ENCODE measurements at places on chromosomes 16 and 17. TPM values are rescaled to one million over a fixed set of nuclear protein-coding genes. Genes with fewer than 3 reads are reported as not detected.

The TLCD3B gene
- not detected for total RNA-seq

The TELO2 gene
- 11.2 TPM for total RNA-seq

The CLEC3A gene
- total RNA-seq = not detected

The PLEKHG4 gene
- 1.5 TPM for total RNA-seq

The SCGB1C2 gene
- not detected for total RNA-seq

The HOXB7 gene
- total RNA-seq = 0.70 TPM

The GDPD3 gene
- 0.29 TPM for total RNA-seq

DNA sequence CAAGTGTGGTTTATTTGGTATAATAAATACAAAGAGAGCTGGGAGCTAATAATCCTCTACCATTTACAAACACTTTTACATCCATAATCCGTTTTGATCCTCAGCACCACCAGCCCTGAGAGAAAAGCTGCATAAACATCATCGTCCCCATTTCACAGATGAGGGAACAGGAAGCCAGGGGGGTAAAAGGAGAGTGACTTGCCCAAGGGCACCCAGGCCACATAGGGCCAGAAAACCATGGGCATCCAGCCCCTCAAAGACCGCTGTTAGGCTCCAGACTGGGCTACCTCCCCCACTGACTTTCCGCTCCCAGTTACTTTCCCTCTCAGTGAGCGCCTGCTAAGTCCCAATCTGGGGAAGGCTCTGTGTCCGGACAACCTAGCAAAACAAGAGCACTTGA lies 6.7 kb downstream of the STX1B start:
- no peak for DNase-seq

- peak; percentile 92 for DNase-seq
These were observed 13.3 kb downstream of the CAVIN1 start for GRCh38 chr17:42409523-42410318.

DNA sequence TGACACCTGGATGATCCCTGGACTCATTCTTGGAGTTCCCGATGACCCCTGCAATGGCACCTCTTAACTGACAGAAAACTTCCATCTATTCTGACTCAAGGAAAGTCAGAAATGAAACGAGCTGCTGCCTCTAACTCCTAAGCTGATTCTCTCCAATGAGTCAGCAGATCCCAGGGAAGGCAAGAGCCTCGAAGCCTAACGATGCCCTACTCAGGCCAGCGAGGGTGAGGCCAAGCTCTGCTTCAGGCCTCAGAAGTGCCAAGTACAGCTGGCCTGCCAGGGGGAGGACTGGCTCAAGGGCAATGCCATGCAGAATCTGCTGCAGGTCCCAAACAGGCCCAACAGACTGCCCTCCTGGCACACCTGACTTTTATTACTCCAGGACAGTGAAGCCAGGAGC lies 36.3 kb downstream of the PLXDC1 start:
- DNase-seq = no peak

DNA sequence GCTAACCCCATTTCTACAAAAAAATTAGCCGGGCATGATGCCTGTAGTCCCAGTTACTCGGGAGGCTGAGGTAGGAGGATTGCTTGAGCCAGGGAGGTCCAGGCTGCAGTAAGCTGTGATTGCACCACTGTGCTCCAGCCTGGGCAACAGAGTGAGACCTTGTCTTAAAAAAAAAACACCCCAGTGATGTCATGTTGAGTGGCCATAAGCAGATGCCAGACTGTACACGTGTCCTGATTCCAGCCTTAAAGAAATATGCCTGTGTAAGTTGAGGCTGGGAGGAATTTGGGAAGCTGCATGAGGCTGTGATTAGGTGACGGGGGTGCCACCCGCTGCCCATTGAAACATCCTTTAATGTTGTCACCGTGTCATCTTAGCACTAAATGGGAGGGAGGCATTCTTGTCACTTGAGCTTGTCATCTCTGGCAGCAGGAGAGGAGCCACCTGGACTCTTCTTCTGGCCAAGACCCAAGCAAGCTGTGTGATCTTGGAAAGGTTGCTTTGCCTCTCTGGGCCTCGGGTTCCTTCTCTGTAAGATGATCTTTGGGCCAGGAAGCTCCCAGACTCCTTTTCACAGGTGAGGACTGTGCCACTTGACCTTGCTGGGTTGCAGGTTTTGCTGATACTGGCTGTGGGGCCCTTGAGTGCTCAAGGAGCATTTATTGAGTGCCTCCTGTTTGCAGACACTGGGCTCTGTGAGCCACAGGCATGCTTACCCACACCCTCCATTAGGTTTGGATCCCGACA lies 98.3 kb upstream of the CIBAR2 start:
- DNase-seq = no peak

GRCh38 chr16:8943966-8944759 lies 19.5 kb downstream of the USP7 start:
- DNase-seq = no peak

DNA sequence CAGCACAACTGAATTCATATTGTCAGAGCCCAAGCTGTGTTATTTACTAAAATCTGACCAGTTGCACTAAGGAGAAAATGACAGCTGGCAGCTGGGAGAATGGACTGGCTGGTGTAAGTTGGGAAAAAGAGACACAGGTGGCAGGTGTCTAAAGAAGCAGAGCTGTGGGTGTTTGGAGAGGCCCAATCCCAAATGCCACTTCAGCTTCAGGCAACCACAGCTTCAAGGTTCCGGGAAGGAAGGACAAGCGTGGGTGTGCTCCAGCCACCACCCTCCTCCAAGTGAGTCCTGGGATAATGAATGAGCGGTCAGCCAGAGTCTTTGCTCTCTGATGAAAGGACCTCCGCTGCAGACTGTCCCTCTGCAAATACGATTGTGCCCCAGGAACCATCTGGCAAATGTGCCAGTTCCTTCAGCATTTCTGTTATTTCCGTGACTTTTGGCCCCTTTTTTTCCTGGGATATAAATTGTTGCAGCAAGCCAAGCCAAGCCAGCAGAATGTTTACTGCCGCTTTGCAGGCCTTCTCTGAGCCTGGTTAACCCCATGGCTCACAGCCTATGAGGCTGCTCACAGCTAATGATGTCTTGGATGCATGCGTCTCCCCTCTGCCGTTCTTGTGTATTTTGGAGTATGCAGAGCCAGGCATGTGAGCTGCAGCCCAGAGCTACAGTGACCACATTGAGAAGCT lies 9.5 kb upstream of the RHBDL3 start:
- no peak for DNase-seq

- no peak for DNase-seq
These were observed 4.4 kb downstream of the CYBA start for GRCh38 chr16:88646345-88647034.

- DNase-seq = no peak
These were observed 2.9 kb downstream of the OR1F1 start for GRCh38 chr16:3190949-3191353.

GRCh38 chr17:62663304-62663703 lies 35.8 kb downstream of the MRC2 start:
- DNase-seq = no peak

DNA sequence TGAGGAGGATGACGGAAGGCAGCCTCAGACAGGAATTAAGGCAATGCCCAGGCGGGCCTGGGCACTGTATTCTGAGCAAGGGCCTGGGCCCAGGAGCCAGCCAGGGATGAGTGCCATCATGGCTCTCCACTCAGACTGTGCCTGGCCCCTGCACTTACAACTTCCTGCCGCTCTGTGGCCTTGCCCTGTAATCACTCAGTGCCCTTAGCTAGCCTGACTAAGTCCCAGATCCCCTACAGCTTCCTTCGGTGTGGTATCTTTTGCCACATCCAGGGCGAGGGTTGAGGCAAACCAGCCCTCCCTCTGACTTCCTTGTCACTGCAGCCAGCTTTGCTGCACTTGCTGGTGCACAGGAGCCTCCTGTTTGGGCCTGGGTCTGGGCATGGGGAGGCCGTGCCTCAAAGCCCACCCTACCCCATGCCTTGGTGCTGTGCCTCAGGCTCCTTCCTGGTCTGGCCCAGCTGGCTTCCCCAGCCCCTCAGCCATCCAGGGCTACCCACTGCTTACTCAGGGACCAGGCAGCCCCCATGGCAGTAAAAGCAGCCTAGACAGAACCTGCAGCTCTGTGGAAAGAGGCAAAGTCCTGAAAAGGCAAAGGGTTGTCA lies 9.3 kb downstream of the SLC46A1 start:
- DNase-seq = no peak

DNA sequence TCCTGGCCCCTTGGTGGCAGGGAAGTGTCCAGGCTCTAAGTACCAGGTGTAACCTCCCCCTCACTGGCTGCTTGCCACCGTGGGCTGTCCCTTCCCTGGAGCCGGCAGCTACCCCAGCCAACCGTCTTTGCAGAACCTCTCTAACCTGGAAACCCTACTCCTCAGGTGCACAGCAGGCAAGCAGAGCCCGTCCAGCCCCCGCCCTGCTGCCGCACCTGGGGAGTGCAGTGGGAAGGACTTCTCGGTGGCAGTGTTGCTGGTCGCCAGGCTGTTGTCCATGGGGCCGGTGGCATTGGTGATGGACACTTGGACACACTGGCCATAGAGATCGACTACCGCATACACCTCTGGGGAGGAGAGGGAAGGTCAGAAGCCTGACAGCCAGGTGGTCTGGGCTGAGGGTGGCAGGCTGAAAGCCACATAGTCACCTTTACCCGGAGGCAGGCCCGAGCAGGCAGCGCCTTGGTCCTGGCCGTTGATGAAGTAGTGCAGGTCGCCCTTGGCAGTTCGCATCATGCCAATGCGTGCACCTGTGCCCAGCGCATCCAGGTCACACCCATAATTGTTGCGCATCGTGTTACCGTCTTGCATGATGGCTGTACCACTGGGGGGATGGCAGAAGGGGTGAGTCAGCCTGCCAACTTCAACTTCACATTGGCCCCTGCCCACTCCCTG lies 6.5 kb downstream of the NEURL4 start:
- DNase-seq = no peak

DNA sequence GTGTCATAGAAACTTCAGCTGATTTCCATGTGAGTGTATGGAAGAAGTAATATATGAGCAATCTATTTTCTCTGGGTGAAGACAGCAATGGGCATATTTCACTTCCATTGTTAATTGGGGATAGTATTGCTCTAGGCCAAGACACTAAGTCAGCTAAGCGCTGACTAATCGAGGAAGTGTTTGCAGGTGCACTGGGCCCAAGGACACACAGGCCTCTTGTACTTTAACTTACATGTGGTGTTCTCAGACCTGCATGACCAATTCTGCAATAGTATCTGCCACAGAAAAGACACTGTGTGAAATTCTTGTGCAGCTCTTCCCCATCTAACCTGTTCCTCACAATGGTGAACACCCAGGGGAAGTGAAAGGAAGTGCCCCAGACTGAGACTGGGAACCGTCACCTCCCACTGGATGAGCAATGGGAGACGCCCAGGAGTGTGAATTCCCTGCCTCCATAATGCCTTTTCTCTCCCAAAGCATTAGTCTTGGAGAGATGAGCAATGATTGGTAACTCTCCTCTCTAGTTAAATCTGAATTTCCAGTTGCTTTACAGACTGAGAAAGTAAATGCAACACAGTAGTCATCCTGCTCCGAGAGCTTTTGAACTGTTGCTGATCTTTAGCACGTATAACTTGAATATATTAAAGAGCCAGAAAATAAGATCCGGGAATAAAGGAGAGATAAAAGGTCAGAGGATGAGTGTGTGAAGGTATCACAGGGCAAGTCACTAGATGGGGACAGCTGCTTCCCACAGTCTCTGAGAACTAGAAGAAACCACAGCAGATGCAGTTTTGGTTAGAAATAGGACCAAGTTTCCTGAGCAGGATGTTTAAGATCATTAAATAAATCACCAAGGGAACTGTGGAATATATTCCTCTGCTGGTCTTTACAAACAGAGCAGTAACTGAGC lies 82.6 kb downstream of the CDK5R1 start:
- DNase-seq = no peak

GRCh38 chr17:77872199-77872598 lies 86.3 kb upstream of the TNRC6C start:
- DNase-seq = no peak

DNA sequence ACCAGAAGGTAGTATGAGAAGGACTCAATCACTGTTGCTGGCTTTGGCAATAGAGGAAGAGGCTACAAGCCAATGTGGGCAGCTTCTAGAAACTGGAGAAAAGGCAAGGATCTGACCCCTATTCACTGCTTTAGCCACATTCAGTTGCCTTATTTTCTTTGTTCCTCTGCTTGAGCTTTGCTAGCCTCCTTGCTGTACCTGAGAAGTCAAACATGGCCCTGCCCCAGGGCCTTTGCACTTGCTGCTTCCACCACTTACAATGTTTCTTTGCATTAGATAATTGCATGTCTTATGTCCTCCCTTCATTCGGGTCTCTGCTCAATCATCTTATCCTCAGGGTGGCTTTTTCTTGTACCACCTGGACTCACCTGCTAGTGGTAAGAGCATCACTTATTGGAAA lies 15.8 kb downstream of the HS3ST4 start:
- no peak for DNase-seq

DNA sequence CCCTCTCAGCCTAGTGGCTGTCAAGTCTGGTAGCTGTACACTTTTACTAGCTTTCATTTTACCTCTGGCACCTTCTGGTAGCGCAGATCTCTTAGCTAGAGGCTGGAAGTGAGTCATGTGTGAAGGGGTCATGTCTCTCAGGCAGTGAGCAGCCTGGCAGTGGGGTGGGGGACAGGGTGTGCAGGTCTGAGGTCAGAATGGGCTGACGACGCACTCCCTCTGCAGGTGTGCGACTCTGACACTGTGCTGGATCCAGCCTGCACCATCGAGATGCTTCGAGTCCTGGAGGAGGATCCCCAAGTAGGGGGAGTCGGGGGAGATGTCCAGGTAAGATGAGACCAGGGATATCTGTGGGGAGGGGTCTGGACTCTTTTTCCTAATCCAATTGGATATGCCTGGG lies 7.8 kb downstream of the HAS3 start:
- DNase-seq = no peak

DNA sequence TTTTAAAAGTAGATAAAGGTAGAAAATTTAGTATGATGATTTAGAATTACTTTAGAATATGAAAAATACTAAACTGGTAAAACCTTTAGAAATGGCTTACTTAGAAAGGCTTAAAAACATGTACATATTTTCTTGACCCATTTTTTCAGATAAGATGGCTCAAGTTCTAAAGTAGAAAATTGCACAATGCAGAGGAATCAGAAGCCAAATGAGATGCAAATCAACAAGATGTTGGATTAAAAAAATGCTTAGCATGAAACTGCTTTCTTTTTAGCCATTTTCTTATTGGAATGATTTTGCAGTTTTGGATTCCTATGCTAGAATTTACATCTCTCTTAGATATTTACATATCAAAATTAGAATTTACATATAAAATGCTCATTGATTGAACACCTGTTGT lies 1.5 kb upstream of the KRTAP3-1 start:
- no peak for DNase-seq

GRCh38 chr16:31377210-31377903 lies 15.8 kb upstream of the ITGAD start:
- DNase-seq = no peak

DNA sequence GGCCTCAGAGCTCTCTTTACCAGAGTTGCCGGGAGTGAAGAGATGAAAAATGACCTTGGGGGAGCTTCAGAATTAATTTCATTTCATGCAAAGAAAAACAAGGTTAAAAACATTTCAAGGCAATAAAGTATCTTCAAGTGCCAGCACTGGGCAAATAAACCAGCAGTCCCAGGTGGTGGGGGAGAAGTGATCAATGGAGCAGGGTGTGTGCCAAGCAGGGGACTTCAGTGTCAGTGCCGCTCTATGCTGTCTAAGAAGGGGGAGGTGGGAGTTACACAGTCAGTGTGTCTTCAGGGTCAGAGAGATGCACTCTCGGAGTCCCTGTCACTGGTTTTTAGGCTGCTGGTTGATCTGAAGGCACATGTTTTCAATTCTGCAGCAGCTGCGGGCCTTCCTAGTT lies 57.2 kb upstream of the MGAT5B start:
- DNase-seq = no peak

GRCh38 chr17:9918804-9919352 lies 13.8 kb upstream of the RCVRN start:
- DNase-seq = no peak

- DNase-seq = peak; percentile 52
These were observed 12.8 kb downstream of the EVPL start for GRCh38 chr17:76014100-76014924.

Measured in gastrocnemius medialis (tissue), 4 donors.